ENCODE measurements at places on chromosomes 5 and 9.

GRCh38 chr9:134724202-134724911 is 82.8 kb downstream of the COL5A1 start:
- DNase-seq = no peak

DNA sequence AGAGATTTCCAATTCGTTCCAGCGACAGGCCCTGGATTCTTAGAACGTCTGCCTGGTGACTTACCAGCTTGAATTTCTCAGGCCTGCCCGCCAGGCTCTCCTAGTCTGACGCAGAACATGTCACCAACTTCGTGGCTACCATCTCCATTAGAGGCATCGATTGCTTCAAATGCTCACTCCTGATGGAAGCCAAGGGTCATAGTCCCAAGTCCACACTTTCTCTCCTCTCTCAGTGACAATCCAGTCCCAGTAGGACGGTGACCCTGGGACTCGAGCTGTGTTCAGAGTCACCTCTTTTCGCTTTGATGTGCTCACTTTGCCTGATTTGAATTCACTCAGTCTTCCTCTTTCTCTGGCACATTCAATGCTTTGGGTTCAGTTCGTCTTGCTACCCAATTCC is 94.8 kb downstream of the GADD45G start:
- no peak for DNase-seq

DNA sequence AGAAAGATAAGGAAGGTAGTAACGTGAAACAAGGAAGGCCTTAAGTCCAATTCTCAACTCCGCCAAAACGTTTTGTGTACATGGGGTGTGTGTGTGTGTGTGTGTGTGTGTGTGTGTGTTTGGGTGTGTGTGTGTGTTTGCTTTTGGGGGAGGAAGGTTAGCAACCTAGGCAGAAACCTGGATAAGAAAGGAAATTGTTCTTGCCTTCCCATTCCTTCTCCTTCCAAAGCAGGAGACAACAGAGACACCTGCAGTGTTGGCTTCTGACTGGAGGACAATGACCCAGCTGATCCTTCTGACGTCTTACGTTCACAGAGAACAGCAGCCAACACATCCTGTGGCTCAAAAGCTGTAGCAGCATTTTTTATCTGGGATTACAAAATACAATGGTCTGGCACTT is 4.1 kb upstream of the CCNG1 start:
- DNase-seq = no peak

- no peak for DNase-seq
These were observed 107.2 kb downstream of the TTLL11 start for GRCh38 chr9:121985792-121986494.

DNA sequence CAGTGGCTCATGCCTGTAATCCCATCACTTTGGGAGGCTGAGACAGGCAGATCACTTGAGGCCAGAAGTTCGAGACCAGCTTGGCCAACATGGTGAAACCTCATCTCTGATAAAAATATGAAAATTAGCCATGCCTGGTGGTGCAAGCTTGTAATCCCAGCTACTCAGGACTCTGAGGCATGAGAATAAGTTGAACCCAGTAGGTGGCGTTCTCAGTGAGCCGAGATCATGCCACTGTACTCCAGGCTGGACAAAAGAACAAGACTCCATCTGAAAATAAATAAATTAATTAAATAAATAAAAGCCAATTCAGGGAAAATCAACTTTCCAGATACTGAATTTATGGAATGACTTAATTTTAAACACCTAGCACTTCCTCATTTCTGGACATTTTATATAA is 1722.1 kb downstream of the MAT2B start:
- no peak for DNase-seq
